Stimulated activated CD8-positive, alpha-beta memory T cell treated with anti-CD3 and anti-CD28 coated beads, Interleukin-4, amount 100 ng/mL, for 4 hours (primary cell): ENCODE measurements at places on chromosomes 5 and 9.

- no peak for DNase-seq
Observed at GRCh38 chr5:94470802-94471201, 147.6 kb downstream of the KIAA0825 start.

GRCh38 chr9:6910032-6910431, 152.3 kb downstream of the KDM4C start:
- DNase-seq, result no peak

GRCh38 chr9:92001244-92001643, 51.2 kb upstream of the ROR2 start:
- no peak for DNase-seq

DNA sequence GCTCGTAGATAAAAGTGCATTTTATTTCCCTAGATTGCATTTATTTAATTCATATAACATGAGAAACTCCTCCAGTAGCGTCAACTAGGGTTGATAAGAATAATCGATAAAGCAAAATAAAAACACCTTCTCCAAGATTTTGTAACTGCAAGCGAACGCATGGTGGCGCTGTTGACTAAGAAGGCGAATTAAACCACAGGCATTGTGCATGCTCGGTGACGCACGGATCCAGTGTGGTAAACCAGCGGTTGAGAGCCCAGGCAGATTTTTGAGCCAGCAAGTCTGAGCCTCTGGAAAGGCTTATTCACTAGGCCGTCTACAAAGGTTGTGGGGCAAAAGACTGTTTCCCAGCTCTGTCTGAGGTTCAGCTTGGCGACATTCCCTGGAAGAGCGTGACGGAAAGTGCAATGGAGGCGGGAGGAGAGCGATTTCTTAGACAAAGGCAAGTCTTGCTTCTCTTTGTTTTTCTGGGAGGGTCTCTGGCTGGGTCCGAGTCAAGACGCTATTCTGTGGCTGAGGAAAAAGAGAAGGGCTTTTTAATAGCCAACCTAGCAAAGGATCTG, at the start of gene PCDHB3:
Gene PCDHB3, plus strand, starts transcription at position 231 of the 563 bp plus-strand sequence. Its CDS starts 177 bp downstream, at position 408.
- no peak for DNase-seq

DNA sequence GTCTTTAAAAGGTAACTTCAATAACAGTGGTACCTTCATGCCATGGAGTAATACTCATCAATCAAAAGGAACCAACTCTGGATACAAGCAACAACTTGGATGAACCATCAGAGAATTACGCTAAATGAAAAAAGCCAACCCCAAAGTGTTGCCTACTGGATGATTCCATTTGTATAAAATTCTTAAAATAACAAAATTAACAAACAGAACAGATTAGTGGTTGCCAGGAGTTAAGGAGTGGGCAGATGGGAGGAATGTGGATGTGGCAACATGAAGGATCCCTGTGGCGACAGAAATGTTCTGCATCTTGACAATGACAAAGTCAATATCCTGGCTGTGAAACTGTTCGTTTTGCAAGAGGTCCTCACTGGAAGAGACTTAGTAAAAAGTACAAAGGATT, 50.5 kb downstream of the SPTLC1 start:
- DNase-seq, result no peak

- no peak for DNase-seq
Observed at GRCh38 chr9:20188616-20189369, 400.0 kb upstream of the SLC24A2 start.

DNA sequence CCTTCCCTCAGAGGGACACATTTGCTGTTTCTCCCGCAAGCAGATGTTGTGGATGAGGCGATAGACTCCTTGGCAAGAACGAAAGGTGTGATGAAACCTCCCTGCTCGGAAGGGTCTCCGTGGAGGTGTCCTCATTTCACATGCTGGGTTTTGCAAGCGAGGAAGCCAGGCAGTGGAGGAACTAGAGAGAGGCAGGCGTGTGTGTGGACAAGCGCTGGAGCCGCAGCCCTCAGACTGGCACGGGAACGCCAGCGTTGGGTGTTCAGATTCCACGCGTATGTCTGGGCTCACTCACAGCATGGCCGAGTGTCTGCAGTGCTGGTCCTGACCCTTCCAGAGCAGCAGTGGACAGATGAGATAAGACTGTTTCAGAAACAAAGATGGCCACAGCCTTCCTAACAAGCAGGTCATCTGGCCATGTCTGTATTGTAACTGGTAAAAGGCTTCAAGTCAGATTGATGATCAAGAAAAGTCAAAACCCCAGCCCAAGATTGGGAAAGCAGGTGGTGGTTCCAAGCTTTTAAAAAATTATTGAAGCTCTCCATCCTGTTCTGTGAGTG, 35.0 kb upstream of the NCS1 start:
- no peak for DNase-seq

DNA sequence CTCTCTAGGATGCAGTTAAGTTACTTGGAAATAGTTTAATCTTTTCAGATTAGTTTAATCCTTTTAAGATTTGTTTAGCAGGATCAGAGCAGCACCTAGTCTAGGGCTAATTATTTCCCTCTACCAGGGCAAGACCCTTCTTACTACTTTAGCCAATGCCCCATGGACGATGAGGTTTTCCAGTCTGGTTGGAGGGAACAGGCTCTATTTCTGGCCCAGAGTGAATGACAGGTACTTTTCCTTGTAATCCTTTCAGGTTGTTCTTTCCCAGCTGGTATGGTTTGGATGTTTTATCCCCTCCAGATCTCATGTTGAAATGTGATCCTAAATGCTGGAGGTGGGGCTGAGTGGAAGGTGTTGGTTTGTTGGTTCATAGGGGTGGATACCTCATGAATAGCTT, 27.2 kb downstream of the PTTG1 start:
- no peak for DNase-seq

GRCh38 chr5:150413176-150413901, 629 bp upstream of the CD74 start:
- DNase-seq, result no peak

- DNase-seq, result no peak
Observed at GRCh38 chr9:111572950-111573604, 26.4 kb downstream of the PTGR1 start.

GRCh38 chr9:133976887-133977286, 15.2 kb downstream of the VAV2 start:
- DNase-seq, result no peak

- DNase-seq, result no peak
Observed at GRCh38 chr5:160287378-160288051, 24.8 kb downstream of the CCNJL start.

DNA sequence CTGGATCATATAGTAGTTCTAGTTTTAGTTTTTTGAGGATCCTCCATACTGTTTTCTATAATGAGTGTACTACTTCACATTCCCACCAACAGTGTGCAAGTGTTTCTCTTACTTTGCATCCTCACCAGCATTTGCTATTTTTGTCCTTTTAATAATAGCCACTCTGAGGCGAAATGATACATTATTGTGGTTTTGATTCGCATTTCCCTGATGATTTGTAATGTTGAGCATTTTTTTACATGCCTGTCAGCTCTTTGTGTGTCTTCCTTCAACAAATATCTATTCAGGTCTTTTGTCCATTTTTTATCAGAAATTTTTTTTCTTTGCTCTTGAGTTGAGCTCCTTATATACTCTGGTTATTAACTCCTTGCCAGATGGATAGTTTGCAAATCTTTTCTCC, 114.0 kb downstream of the ADAMTSL1 start:
- no peak for DNase-seq

DNA sequence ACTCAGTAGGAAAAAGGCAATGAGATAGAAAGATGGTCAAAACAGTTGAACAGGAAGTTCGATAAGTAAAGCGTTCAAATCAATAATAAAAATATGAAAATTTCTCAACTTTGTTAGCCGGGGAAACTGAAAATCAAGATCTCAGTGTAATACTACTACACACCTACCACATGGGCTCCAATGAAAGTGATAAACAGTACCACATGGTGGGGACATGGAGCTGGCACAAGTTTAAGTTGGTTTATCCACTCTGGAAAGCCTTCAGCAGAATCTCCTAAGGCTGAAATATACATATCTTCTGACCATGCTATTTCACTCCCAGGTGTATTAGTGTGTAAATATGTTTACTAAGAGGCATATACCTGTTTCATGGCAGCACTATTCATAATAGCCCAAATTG, 126.8 kb downstream of the NXNL2 start:
- DNase-seq, result no peak

DNA sequence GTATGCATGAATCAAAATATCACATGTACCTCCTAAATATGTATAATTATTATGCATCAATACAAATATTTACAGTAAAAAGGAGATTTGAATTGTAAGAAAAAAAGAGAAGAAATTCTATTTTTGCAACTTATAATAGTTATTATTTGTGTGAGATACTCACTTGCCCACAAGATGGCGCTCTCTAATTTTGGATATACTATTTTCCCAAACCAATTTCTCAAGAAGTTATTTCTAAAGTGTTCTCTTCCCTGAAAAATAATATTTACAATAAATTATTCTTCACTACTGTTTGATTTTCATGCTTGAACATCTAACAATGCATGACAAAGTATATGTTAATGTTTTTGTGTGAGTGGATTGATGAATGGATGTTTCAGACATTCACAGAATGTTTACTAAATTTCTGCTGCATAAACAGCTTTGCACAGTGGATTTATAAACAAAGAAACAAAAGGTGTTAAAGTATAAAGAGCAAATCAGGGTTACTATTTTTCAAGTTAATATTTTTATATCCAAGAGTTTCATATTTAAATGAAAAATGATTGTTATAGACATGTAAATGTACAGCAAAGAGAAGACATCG, 503.4 kb downstream of the PDE4D start:
- DNase-seq, result no peak

DNA sequence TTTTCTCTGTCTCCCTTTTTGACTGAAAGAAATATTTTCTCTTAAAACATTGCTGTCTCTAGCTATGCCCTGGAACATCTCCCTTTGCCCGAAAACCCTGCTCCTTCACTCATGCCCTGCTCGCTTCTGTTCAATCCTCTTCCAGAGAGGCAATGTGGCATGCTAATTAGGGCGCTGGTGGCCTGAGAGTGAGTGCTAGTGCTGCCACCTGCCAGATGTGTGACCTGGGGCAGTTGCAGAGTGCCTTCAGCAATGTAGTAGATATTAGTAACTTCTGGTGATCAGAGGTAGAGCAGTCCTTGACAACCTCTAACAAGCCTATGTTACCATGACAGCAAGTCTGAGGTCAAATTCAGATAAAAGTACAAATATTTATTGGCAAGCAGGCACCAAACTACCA, 119.5 kb upstream of the OSMR start:
- no peak for DNase-seq

DNA sequence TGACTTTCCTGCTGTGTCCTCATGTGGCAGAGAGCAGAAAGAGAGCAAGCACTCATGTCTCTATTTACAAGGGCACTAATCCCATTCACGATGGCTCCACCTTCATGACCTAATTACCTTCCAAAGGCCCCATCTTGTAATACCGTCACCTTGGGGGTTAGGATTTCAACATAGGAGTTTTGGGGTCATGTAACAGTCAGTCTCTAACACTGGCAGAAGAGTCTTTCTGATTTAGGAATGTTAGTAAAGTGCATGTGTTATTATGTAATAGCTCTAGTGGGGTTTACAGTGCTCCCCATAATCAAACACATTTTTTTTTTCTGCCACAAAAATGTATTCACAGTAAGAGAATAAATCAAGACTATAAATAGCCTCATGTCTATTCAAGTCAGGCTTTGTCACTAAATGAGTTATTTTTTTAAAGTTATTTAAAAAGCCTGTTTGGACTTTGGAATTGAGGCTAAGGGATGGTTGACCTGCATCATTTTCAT, 19.1 kb downstream of the GALNT10 start:
- DNase-seq, result no peak

- DNase-seq, result no peak
Observed at GRCh38 chr9:133971121-133971951, 20.8 kb downstream of the VAV2 start.

GRCh38 chr9:128565578-128565977, 13.2 kb downstream of the SPTAN1 start:
- DNase-seq, result no peak

DNA sequence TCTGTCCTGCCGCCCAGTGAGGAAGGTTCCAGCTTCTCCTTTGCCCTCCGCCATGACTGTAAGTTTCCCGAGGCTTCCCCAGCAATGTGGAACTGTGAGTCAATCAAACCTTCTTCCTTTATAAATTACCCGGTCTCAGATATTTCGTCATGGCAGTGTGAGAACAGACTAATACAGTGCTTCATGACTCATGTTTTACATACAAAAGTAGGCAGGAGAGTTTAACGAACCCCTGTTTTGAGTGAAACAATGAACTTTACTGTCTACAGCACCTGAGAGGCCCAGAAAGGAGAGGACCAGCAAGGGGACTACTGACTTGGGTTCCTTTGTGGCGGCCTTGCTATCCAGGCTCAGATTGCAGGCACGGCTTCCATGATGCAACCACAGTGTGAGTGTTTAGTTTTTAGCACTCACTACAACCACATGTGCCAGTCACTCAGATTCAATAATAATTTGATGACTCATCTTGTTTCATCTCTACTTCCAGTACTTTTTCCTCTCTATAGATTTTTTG, 139.1 kb upstream of the CLINT1 start:
- no peak for DNase-seq

DNA sequence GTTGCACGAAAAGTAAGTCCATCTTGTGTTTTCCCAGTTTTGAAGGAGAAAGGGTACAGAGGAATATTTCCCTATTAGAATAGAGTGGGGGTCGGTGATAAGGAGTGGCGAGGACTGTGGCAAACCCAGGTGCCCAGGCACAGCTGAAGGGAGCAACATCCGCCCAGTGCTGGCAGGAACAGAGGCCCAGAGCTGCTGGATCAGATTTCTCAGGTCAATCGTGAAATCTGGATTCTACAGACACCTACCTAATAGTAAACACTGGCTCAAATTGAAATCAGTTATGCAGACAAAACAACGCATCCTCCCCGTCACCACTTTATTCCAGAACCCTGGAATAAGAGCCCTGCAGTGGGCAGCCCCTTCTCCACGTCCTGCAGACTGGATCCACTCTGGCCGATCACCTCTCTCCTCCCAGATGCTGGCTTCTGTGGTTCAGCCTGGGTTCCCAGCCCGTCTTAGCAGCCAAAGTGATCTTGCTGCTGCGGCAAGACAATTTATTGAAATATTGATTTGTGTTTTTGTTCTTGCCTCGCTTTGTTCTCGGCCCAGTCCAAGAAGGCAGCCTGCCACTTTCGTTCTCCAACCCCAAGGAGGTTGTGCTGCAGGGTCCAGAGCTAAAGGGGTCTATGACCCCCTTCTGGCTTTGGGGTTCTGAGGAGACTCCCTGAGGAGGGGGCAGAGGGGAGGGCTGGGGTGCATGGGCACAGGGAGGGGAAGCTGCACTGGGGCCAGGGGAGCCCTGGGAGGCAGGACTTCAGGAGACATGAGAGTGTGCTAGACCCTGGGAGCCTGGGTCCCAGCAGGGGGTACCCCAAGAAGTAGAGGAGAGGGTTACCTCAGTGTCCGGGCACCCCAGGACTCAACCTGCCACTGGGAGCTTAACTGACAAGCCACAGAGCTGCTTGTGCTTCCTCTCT, 103.3 kb downstream of the ZNF354C start:
- no peak for DNase-seq

DNA sequence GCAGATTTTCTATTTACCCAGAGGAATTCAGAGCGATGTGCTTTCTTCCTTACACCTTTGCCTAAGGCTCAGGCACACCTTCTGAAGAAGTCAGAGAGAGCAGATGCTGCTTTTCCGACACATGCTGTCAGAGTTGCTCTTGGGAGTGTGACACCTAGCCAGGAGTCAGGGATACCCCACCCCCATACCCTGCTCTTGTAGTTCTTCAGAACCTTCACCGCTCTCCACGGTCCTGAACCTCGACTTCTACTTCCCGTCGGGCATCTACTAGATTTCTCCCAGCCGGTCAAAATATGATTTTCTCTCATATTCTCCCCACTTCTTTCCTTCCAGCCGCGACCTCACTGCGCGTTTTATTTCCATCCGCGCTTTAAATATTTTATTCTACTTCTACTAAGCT, 1.7 kb downstream of the GRIN3A start:
- no peak for DNase-seq
